ENCODE measurements at places on chromosomes 2 and 18. TPM values are rescaled to one million over a fixed set of nuclear protein-coding genes. Genes with fewer than 3 reads are reported as not detected.

GRCh38 chr2:162256591-162256991 is 13.3 kb upstream of the FAP start:
- DNase-seq = no peak

- no peak for DNase-seq
These were observed 290.2 kb upstream of the TCF4 start for GRCh38 chr18:55878224-55878623.

DNA sequence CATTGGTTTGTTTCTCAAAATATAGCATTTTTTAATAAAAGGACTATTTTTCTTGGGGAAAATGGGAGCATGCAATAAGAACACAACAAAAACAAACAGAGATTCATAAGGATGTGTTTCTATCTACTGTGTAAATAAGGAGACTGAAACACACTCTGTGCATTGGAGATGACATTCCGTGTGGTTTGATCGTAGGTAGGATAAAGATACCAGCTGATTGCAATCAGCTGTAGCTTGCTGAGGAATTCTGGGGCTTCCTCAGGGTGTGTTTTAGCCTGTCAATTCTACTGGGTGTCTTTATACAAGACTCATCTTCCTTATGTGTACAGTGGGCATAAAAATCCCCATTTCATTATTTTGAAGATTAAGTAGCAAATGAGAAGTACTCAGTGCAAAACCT is 591.6 kb downstream of the DSC3 start:
- no peak for DNase-seq

DNA sequence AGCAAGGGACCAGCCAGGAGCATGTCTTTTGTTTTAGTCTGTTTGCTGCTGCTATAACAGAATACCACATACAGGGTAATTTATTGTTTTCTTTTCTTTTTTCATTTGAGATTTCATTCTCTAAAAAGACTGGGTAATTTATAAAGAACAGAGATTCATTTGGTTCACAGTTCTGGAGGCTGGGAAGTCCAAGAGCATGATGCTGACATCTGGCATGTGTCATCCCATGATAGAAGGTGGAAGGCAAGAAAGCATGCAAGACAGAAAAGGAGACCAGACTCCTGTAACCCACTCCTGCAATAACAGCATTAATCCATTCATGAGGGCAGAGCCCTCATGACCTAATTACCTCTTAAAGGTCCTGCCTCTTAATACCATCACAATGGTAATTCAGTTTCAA is 14.8 kb downstream of the SGO2 start:
- DNase-seq = no peak

DNA sequence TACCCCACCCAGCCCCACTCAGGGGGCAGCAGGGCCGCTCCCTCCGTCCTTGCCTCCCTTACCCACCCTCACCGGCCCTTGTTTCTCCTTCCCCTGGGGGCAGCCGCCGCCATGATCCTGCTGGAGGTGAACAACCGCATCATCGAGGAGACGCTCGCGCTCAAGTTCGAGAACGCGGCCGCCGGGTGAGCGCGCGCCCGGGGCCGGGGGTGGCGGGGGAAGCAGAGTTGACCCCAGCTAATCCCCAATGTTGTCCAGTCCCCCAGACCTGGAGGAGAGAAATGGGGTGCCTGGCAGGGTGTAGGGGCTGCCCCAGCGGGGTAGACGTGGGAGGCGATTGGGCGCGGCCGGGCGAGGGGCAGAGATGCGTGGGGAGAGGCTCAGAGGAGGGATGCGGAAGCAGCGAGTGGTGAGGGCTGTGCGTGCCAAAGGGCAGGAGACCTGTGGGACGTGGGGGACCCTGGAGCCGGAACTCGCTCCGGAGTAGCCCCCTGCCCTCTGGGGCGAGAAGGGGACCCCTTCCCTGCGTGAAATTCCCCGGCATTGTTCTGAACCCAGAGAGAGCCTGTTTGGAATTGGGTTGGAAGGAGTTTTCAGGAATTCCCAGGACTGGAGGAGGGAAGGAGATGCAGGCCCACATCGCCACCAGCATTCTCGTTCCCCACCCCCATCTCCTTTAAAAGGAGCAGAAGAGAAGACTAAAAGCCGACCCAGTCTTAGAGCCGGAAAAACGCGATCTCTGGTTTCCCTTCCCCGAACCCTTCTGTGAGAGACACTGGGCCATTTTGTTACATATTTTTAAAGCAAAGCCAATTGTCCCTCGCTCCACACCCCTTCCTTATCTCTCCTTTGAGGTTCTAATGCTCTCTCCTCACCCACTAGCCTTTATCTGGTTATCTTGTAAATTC is 625 bp downstream of the ARPC2 start:
- DNase-seq = peak; percentile 45

GRCh38 chr2:205700331-205701132 is 18.2 kb downstream of the NRP2 start:
- no peak for DNase-seq

Gene NAT8
- not detected for total RNA-seq

DNA sequence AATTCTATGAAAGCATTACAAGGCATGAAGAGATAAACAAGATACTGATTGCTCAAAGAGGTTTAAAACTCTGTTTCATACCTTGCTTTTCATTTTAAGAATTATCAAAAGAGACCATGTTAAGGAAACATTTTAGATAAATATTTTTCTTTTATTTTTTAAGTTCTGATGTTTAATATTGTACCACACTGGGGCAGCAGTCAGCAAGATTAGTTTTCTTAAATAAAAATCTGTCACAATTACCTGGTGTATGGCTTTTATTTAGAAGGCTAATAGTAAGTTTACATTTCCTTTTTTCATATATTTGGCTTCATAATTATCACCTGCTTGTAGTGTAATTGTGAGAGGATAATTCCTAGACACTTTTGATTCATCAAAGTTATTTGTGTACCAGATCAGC is 46.4 kb downstream of the ZNF804A start:
- no peak for DNase-seq

DNA sequence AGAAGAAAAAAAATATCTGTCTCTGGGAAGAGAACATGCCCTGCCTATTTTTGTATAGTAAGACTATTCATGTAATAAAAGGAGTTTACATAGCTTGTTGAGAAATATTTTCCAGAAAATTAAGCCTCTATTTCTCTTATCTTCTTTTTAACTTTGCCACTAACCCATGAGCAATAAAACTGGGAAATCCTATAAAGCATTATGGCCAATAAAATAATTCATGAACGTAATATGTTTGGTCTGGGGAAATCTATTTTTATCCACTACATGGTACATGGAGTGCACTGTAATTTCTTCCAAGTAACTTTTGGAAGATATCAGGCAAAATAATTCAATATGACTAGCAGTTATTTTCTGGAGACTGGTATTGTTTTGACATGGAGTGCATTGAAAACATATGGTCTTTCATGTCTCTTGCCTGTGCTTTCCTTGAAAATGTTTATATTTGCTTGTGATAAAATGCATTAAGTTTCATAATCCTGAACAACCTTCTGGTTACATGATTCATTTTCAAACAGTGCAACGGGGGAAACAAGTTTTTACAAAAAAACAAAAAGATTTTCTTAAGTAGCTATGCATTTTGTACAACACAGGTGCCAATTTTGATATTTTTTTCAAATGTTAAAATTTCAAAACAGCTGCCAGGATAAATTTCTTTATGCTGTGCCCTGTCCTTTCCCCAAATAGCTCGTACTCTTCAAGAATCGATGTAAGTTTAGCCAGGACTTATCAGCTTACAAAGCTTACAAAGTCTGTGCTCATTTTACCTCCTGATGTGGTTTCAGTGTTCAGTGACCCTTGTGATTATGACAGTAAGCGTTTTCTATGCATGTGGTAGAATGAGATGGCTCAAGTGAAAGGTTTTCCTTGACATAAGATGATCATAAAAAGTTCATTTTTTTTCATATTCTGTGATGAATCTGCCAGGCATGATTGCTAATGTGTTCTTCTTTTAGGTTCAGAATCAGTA is 194.5 kb downstream of the UBE2E3 start:
- DNase-seq = no peak

- DNase-seq = no peak
These were observed 7.2 kb upstream of the TSN start for GRCh38 chr2:121748202-121748601.

Gene PCBP1
- 30.6 TPM for total RNA-seq

DNA sequence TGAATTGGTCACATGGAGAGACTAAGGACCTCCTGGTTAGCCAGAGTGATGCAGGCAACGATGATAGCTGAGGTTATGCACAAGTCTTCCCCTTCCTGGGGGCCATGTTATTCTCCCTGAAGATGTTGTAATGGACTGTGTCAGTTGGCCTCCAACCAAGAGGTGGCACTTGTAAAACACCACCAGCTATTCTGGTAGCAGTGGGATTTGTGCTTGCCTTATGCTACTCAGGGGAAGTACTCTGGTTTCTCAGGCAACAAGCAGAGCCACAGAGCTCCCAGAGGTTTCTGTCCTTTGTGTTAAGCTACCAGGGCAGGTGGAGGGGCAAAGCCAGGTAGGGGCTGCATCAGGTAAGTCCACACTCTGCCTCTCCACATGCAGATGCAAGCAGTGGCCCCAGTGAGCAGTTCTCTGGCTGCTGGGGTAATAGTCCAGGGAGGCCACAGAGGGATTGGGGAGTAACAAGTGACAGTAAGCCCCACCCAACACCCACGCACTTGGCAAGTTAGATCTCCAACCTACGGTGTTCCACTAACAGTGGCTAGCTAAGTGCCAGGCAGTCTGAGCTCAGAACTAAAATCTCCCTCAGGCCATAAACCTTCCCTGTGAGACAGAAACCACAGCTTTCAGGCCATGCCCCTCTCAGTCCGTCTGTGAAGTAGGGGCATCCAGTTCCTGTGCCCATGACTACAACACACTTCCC is 99.7 kb downstream of the RND3 start:
- no peak for DNase-seq

DNA sequence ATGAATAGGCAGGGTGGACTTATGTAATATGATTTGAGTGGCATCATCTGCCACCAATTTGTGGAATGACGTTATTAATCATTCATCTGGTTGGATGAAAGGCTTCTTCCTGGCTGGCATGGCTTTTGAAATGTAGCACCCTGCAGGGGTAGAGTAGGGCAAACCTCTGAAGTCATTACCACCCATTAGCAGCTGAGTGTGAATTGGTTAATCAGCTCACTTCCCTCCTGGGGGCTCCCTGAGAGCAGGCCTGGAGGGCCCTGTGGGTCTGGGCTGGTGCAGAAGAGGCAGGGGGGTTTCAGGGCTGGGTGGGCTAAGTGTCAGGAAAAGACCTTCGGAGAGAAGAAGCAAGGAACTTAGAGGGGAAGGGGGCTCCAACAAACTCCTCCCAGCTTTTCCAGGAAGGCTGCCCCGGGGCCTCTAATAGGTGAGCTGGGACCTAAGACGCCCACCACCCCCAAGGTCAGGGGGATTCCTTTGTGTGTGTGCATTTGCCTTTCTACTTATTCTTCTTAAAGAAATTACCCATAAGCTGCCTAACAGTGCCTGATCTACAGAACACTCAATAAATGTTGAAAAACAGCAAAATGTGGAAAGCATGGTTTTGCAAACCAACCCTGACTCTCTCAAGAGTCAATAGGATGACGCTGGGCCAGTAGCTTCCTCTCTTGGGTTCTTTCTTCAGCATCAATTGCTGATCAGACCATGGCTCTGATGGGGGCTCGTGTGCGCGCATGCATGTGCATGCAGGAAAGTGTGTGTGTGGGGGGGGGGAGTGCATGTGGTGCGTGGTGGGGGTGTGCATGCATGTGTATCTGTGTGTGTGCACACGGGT is 49.7 kb upstream of the ZNF516 start:
- DNase-seq = no peak

- DNase-seq = no peak
These were observed 166.9 kb downstream of the SOCS6 start for GRCh38 chr18:70455731-70456130.

- no peak for DNase-seq
These were observed 11.6 kb downstream of the TRPM8 start for GRCh38 chr2:233928594-233929351.

DNA sequence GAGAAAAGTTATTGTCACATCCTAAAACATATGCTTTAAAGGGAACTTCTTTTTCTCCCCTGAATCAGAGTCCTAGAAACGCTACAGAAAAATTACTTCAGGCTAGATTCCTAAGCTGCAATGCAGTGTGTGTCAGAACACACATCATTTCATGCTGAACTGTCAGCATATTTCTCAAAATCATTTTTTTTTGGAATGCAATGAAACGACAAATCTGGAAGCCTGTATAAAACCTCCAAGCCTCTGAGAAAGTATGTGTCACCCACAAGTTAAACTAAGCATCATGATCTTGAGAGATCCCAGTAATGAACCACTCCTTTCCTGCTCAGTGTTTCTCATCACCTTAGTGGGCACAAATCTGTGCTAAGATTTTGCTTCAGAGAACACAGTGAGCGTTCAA is 276.2 kb downstream of the ZNF521 start:
- DNase-seq = no peak

DNA sequence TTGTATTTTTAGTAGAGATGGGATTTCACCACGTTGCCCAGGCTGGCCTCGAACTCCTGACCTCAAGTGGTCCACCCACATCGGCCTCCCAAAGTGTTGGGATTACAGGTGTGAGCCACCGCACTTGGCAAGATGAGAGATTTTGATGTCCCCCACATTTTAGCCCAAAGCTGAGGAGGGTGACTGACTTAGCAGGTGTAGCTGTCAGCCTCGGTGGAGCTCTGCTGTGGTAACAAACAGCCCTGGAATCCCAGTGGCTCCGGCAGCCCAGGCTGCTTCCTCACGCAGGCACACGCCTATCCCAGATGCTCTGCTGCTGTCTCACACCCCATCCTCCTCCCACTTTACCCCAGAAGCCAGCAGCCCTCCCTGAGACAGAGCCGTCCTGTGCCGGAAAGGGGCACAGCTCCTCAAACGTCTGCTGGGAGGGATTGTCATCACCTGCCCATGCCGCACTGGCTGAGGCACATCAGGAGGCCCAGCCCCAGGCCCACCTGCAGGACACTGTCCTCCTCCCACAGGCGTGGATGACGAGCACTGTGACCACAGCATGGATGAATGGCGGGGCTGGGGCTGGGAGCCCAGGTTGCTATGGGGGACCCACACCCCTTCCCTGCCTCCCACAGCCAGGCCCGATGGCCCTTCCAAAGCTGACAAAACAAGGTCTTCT is 10.6 kb upstream of the BOK start:
- no peak for DNase-seq

- DNase-seq = peak; percentile 91
These were observed at the start of gene LYPD6 for GRCh38 chr2:149330127-149331022. Gene LYPD6 (plus strand): TSS chr2:149330587. CDS start chr2:149437709, 107,122 bp downstream.

Gene CAPN13
- not detected for total RNA-seq

DNA sequence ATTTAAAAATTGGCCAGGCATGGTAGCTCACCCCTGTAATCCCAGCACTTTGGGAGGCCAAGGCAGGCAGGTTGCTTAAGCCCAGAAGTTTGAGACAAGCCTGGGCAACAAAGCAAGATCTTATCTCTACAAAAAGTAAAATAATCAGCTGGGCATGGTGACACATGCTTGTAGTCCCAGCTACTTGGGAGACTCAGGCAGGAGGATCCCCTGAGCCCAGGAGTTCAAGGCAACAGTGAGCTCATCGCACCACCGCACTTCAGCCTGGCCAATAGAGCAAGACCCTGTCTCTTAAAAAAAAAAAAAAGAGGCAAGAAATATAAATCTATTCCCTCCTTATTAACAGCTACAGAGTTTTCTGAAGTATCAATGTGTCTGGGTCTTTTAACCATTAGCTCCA is 51.9 kb downstream of the ESCO1 start:
- no peak for DNase-seq

Data from frontal cortex (tissue), 4 donors.